ENCODE measurements at places on chromosomes 5 and 9.

GRCh38 chr5:177389241-177390169 lies 5.3 kb downstream of the SLC34A1 start:
- peak; percentile 58 for ATAC-seq

DNA sequence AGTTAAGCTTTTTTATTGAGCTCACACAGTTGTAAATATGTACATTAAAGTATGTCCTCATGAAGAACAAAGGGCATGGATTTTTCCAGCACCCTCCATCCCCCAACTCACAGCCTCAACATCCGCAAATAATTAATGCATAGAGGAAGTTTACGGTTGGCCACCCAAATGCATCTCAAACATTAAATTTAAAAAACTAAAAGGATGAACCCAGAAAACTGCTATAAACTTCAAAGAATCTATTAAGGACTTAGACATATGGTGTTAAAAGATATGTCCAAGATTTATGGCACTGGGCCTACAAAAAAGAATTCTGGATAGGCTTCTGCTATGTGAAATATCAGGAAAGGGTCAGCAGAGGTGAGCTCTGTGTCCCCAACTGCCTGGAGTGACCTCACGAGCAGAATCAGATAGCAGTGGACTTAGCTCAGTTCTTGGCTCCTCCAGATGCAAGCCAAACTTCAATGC lies 54.0 kb upstream of the TNC start:
- no peak for ATAC-seq

DNA sequence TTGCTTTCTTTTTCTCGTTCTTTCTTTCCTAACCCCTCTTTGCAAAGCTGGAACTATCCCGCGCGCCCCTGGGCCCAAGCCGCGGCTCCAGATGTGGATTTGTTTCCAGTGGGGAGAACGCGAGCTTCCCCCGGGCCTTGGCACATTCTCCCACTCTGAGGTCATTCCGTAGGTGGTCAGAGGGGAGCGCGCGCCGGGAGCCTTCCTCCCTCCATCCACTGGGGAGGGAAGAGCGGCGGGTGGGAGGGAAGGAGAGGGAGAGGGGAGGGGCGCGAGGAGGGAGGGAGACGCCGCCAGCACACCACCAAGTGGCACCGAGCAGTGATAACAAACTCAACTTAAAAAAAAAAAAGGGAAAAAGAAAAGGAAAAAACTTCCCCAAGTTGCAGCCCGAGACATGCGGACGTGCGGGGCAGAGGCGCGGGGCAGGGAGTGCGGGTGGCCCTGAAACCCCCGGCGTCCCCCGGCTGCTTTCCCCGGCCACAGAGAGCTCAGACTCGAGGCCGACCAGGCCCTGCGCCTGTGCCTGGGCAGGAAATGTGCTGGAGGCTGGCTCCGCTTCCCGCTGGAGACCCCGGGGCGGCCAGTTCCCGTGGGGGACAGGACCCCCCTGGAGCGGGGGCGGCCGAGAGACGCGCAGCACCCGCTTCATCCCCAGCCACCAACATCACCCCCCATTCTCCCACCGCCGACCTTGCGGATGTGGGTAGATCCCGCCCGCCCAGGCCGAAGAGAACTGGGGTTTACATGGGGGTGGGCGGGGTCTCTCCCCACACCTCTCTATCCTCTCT lies 3.1 kb downstream of the IER5L start:
- no peak for ATAC-seq

- ATAC-seq = no peak
These were observed 14.8 kb downstream of the SPARC start for GRCh38 chr5:151671950-151672349.

DNA sequence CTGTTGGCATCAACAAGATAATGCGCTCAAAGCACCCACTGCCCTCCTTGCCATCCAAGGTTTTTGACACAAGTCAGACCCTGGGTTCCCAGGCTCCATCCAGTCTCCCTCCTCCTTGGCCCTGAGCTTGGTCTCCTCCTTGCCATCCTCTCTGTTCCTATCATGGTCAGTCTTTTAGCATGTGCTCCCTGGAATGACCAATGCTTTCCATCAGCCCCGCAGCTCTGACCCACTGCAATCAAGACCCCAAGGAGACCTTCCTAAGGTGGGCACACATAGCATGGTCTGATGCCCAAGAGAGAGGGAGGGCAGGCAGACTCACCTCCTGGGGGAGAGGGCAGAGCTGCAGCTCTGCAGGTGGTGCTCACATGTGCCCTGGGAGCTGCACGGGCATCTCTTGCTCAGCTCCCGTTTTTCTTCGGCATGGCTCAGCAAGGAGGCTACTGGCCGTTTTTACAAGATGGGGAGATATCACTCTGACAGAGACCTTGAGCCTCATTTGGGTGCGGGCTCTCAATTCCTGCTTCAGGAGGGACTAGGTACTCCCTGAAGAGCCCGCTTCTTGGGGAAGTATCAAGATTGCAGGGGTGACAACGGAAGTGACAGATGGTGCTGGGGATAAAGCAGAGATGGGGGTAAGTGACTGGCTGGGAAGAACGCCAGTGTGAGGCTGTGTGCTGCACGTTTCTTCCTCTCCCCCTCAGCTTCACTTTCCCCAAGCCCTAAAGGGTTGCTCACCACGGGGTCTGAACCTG lies 3.3 kb downstream of the SEPTIN8 start:
- ATAC-seq = no peak

GRCh38 chr9:71383308-71383940 lies 262.0 kb upstream of the TRPM3 start:
- ATAC-seq = no peak

- no peak for ATAC-seq
These were observed 10.2 kb upstream of the ERMP1 start for GRCh38 chr9:5842929-5843793.

DNA sequence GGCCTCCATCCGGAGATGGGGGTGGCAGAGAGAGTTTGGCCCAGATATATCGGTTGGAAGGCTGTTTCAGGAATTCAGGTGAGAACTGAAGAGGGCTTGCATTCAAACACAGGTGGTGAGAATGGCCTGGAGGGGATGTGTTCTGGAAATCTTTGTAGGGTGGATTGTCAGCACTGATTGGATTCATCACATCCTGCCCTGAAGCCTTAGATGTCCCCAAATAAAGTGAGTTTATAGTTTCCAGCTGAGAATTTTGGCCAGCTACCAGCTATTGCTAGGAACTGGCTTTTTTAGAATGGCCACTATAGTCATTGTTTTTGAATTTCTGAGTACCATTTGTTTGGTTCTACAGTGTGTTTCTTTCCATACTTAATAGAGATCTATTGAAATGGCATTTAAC lies 46.1 kb upstream of the ANKH start:
- ATAC-seq = no peak

GRCh38 chr9:122463828-122464632 lies 13.7 kb downstream of the OR1J1 start:
- peak; percentile 58 for ATAC-seq

GRCh38 chr9:72313507-72313906 lies 51.5 kb downstream of the ZFAND5 start:
- no peak for ATAC-seq

GRCh38 chr5:118776755-118777154 lies 211.6 kb downstream of the DTWD2 start:
- ATAC-seq = peak; percentile 61

DNA sequence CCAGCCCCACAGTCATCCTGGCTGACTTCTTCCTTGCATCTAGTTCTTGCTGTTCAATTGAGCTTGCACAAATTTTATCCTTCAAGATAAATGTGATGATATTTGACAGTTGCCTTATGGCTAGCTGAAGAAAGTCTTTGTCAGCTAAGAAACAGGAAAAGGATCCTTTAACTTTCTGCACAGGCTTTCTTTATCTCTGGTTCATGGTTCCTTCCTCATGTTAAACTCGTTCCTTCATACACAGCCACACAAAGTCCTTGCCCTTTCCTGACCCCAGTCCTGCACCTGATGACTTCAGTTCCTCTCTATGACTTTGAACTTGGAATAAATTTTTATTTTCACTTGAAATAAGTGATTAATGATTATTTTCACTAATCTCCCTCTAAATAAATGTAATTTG lies 132.5 kb upstream of the PRSS3 start:
- ATAC-seq = no peak

DNA sequence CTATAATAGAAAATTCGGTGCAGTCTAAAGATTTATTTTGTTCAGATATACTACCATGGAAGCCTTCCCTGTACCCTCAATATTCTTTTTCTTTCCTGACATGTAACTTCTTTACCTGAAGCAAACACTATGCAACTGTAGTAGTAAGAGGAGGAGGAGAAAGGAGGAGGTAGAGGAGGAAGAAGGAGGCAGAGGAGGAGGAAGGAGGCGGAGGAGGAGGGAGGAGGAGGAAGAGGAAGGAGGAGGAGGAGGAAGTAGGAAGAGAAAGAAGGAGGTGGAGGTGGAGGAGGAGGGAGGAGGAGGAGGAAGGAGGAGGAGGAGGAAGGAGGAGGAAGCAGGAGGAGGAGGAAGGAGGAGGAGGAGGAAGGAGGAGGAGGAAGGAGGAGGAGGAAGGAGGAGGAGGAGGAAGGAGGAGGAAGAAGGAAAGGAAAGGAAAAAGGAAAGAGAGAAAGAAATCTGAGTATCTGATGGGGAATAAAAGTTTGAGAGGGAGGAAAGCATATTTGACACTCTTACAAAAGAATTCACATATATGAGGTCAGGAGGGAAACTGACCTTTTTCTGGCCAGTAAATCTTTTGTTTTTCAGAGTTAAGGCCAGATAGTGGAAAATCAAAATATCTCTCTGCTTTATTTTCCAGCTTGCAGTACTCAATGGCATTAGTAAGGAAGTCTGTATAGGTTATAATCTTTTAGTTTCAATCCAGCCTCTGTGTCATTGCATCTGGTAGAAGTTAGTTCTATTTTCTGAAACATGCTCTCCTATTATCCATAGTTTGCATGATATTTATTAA lies 114.5 kb upstream of the LPAR1 start:
- no peak for ATAC-seq

GRCh38 chr5:163363389-163363788 lies 74.0 kb upstream of the CCNG1 start:
- ATAC-seq = no peak

DNA sequence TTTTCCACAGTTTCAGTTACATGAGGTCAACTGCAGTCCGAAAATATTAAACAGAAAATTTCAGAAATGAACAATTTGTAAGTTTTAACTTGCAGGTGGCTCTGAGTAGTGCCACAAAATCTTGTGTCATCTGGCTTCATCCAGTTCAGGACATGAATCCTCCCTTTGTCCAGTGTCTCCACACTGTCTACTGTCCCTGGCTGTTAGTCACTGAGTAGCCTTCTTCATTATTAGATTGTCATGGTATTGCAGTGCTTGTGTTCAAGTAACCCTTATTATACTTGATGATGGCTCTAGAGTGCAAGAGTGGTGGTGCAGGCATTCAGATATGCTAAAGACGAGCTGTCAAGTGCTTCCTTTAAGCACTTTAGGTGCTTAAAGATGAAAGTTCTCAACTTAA lies 65.3 kb downstream of the CFAP95 start:
- no peak for ATAC-seq

DNA sequence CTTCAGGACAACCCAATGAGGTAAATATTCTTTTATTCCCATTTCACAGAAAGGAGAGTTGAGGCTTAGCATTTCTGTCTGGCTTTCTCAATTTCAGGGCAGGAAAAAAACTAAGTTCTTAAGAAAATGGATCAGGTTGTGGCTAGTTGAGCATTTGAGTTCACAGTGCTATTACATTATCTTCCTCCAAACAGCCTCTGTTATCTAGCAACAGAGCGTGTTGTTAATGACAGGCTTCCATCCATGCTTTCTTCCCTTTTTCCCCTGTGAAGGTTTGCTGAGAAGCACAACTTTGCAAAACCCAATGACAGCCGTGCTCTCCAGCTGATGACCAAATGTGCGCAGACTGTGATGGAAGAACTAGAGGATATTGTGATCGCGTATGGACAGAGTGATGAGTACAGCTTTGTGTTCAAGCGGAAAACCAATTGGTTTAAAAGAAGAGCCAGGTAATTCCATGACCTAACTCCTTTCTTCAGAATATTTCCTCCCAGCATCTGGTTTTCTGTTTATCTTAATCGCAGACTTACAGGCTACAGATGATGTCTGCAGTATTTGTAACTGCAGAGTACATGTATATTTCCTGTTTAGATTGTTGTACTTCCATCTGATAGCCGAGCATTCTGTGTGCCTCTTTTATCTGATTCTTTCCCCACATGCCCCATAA lies 1.5 kb downstream of the THG1L start:
- no peak for ATAC-seq

DNA sequence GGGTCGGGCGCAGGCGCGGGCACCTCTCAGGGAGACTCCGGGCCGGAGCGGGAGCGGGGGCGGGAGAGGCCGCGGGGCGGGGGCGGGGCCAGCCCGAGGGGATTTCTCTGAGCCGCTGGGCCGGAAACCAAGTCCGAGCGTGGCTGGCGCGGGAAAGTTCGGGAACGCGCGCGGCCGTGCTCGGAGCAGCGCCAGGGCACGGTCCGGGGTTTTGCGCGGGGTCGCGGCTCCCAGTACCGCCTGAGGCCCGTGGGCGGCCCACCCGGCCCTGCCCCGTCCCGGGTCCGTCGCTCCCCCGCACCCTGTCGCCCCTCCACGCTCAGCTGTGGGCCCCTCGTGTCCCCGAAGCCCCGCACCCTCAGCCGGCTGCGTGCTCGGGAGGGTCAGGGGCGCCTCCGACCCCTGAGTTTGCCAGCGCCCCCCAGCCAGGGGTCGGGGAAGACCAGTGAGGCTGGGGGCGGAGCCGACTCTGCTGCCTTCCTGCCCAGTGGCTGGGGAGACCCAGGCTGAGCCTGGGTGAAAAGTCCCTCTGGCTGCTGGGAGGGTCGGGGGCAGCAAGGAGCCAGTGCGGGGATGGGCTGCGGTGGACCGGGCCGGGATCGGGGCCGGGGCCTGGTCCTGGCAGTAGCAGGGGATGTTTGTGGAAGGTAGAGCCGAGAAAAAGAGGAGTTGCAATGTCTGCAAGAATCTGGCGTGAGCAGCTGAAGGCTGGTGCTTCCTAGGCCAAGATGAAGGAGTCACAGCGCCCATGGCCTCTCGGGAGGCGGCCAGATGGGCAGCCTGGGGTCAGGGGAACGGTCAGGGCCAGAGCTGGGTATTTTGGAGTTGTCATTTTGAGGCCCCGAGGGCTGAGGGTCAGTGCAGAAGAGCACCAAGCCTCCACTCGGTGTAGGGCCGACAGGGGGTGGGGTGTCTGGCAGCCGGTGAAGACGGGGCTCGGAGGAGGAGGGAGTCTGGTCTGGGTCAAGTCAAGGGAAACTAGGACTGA lies 588 bp downstream of the TRAF2 start:
- ATAC-seq = peak; percentile 32

DNA sequence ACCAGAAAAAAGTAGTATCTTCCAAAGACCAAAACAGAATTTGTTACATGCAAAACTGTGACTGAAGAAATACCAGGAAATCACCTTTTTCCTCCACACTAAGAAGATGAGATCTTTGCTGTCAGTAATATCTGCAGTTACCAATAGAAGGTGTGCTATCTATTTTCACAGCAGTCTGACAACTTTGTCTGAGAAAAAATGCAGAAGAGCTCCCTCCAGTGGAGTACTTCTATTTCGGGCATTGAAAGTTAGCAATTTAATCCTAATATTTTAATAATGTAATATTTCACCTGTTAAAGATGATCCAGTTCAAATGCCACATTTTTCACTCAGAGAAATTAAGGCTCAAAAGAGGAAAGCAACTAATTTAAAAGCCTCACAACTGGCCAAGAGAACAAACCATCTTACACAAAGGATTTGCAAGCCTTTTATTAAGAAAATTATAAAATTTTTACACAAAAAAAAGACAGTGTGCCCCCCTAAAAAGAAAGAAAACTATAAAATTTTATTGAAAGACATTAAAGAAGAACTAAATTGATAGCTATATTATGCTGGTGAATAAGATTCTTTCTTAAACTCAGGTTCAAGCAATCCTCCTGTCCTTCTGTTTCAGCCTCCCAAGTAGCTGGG lies 50.6 kb downstream of the DEPDC1B start:
- ATAC-seq = no peak

GRCh38 chr5:77347435-77348098 lies 137.1 kb downstream of the PDE8B start:
- no peak for ATAC-seq

GRCh38 chr9:35028341-35028740 lies 38.8 kb downstream of the DNAJB5 start:
- no peak for ATAC-seq
